Activated T-helper 1 cell treated with anti-CD3 and anti-CD28 coated beads, Interleukin-12 subunit alpha, Interleukin-12 subunit beta, Interleukin-2, Interleukin-4 antibody, amounts not matched to agents 30 ng/mL and 10 ng/mL and 1 ng/mL, durations not matched to agents 14 hours and 24 hours and 36 hours (primary cell): ENCODE measurements at places on chromosomes 5 and 9. TPM values are rescaled to one million over a fixed set of nuclear protein-coding genes. Genes with fewer than 3 reads are reported as not detected.

- no peak for DNase-seq
Observed at GRCh38 chr5:65172486-65173129, 309.1 kb downstream of the ADAMTS6 start.

Gene GCNT4
- 0.67 and 0.96 TPM in 2 replicates for total RNA-seq

Gene GDNF
- total RNA-seq = 0.36 and 0.44 TPM in 2 replicates

DNA sequence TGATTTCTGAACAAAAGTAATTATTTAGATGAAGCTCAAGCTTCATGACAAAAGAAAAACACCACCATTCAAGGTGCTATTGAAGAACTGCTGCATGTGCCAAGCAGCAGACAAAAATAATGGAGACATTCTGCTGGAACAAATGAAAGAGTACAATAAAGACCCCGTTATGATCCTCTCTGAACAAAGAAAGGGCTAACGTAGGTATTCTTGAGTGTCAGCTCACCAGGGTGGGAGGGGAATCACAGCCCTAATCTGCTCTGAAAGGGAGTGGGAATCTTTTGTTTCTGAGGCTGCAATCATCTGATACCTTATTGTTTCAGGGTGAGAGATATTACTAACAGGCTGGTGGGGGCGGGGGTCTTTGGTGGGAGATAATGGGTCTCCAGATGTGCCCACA, 15.4 kb downstream of the CEMIP2 start:
- DNase-seq = no peak

Gene TGFBI
- total RNA-seq = not detected in 2 replicates

Gene HSPA5
- 242 and 243 TPM in 2 replicates for total RNA-seq

DNA sequence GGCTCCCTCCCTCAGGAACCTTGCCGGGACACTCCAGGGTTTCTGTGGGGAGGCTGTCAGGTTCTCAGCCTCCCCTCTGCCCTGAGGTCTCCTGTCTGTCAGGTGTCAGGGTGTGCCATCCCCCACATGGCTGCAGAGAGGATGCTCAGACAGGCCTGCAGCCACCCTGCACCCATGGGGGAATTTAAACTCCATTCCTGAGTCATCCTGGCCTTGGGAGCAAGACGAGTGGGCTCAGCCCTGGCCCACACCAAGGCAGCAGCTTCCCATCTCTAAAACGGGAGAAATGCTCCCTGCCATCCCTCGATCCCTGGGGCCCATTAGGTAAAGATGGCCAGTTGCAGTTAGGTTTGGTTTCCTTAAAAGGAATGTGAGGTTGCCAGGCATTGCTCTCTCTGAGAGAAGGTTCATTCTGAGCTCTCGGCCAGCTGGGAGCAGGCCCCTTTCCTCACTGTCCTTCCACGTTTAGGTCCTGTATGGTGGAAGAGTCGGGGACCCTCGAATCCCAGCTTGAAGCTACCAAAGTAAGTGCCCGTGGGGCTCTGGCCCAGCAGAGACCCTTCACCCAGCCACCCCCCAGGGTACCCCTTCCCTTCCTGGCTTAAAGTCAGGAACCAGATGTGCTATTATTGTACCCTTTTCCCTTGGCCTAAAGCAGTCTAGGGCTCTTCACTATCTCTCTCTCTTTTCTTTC, 26.6 kb downstream of the DYNC2I2 start:
- no peak for DNase-seq

Gene LMX1B
- not detected in 2 replicates for total RNA-seq

Gene CA9
- 0.44 TPM in 1 of 2 replicates, not detected in the other for total RNA-seq

GRCh38 chr9:134897584-134898170, 17.1 kb downstream of the FCN2 start:
- no peak for DNase-seq

Gene MXD3
- total RNA-seq = 9.6 and 11.8 TPM in 2 replicates

- no peak for DNase-seq
Observed at GRCh38 chr5:126383246-126383645, 40.0 kb upstream of the GRAMD2B start.

DNA sequence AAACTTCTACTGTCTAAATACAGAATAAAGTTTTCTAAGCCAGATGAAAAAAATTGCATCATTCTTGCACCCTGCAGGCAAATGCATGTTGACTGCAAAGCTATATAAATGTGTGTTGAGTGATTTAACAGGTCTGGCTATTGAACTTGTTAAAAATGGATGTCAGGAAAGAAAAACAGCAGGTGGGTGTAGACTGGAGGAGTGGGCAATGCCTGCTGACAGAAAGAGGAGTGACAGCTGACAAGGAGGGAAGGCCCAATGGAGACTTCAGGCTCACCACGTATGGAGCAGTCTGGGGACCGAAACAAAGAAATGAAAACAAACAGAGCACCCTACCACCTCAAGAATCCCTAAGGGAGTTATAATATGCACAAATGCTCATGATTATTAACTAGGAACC, 127.8 kb downstream of the GRIA1 start:
- no peak for DNase-seq

GRCh38 chr5:114311968-114312367, 49.9 kb upstream of the KCNN2 start:
- DNase-seq = no peak

- no peak for DNase-seq
Observed at GRCh38 chr9:120545701-120546550, 34.0 kb downstream of the CDK5RAP2 start.

- no peak for DNase-seq
Observed at GRCh38 chr9:81629440-81629839, 59.9 kb downstream of the TLE1 start.

GRCh38 chr5:10701567-10702039, 59.4 kb downstream of the DAP start:
- no peak for DNase-seq

- no peak for DNase-seq
Observed at GRCh38 chr5:103433211-103433610, 129.4 kb downstream of the NUDT12 start.

DNA sequence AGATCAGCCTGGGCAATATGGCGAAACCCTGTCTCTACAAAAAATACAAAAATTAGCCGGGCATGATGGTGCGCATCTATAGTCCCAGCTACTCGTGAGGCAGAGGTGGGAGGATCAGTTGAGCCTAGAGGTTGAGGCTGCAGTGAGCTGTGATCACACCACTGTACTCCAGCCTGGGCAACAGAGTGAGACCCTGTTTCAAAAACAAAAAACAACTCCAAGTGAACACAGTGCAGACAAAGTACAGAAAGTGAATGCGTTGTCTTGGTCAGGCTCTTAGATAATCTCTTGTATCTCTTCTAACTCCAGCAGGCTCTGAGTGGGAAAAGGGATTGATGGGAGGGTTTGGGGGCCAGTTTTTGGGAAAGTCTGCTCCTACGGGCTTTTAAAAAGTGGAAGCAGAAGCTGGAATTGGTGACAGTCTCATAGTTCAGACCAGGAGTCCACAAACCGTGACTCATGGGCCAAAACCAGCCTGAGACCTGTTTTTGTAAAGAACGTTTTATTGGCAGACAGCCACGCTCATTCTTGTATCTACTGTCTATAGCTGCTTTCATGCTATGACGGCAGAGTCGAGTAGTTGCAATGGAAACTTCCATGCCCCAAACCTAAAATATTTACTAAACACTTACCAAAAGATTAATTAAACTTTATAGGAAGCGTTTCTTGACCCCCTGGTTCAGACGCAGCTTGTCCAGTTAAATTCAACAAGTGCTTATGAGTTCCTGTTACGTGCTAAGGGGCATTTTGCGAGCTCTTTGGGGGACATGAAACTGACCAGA, 32.9 kb downstream of the NDST1 start:
- no peak for DNase-seq

- no peak for DNase-seq
Observed at GRCh38 chr9:107547303-107547702, 57.7 kb upstream of the KLF4 start.

DNA sequence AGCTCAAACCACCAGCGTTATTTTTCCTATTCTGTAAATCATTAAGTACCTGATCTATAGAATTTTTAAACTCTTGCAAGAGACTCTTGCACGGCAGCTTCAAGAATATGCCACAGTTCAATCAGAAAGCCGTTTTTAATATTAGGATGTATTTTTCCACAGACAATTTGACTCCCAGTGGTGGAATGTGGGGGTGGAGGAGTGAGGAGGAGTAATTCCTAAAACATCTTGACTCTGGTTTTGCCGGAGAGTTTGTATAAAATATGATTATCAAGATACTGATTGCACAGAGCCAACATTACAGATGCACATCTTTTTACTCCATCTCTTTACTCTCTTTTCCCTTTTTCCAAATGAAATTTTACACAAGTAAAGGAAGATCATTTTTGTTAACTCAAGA, 288.3 kb downstream of the ENC1 start:
- DNase-seq = no peak

DNA sequence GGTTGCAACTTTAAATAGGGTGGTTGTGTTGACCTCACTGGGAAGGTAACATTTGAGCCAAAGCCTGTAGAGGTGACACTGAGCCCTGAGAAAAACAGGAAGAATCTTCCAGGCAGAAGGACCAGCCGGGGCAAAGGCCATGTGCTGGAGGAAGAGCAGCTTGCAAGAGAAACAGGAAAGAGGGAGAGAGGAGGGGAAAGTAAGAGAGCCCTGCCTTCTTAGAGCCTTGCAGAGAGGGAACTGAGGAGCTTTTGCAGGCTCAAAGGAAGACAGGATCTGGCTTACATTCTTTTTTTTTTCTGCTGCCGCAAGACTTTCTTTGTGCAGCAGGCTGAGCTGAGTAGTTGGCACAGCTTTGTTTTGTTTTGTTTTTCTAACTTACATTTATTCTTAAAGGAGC, 17.4 kb downstream of the C9orf153 start:
- DNase-seq = no peak

- no peak for DNase-seq
Observed at GRCh38 chr5:56759521-56760216, 55.7 kb upstream of the MAP3K1 start.

DNA sequence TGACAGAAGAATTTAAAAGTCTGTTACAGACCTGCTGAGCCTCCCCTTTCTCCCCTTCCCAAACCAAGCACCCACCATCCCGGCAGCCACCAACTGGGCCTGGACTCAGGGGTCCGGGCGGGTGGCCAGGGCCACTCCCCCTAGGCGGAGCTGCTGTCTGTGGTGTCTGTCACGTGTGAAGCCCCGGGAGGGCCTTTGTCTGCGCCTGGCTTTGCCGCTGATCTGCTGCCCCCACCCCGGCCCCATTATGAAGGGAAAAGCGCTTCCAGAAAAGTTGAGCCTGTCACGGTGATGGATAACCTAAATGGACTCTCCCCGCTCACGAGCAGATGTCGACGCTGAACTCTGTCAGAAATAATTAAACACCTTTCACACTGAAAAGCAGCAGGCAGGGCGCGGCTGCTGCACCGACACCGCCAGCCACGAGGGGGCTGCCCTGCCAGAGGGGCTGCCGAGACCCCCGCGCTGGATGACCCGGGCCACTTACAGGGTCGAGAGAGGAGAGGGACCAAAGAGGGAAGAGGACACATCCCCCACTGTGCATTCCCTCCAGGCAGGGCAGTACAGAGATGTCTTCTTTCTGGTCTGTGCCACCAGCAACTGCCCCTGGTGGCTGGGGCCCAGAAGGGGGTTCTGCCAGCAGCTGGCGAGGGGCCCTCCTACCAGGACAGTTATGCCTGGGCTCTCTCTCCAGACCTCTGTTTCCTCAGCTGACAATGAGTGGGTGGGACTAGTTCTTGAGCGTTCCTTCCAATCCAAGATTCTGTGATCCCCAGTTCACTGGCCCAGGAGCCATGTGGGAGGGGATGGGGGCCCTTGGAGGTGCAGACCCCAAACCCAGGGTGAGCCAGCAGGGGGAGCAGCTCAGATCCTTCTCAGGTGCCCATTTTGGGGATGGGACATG, 36.0 kb upstream of the BARHL1 start:
- DNase-seq = no peak

Gene OR4F3
- total RNA-seq = not detected in 2 replicates

DNA sequence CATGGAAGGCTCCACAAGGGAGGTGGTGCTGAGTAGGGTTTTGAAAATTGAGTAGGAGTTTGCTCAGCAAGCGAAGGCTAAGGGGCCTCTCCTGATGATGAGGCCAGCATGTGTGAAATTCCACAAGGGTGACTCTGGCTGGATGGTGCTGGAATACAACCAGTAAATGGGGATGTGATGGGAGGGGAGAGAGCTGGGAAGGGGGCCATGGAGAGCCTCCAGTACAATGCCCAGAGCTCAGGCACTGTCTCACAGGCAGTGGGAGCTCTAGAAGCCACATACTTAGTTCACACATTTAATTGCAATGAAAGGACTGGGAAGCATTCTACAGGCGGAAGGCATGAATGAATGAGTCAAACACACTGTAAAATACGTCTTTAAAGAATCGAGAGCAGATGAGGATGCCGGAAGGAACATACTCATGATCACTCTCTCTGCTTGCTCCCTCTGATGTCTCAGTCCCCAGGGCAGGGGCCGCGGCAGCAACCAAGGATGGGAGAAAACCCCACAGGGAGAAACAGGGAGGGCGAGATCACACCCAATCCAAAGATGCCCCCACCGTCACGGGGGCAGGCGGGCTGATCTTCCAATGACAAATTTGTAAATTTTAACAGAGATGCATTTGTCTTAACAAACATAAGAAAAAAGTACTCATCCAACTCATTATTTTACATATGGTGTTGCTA, 261.0 kb downstream of the NSG2 start:
- no peak for DNase-seq

Gene DIPK1B
- total RNA-seq = 0.47 and 0.88 TPM in 2 replicates

DNA sequence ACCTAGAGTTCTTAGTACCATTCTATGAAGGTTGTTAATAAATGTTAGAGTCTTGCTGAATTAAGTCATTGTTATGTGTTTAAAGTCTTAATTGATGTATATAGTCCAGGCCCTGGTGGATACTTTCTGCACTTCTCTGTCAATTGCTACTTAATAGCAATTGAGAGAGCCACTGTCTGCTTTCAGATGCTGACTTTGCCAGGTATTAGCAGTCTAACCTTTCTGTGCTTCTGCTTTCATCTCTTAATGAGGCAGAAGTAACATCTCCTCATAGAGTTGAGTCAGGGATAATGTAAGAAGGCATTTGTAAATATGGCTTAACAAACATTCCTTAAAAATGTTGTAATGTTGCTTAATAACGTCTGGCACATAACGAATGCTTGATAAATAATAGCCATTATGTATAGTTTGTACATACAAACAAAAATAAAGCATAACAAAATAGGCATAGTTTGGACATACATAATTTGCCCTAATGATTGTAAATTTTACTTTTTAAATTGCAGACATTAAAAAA, 28.3 kb downstream of the RASGRF2 start:
- DNase-seq = no peak

Gene SPATA31D3
- total RNA-seq = not detected in 2 replicates

DNA sequence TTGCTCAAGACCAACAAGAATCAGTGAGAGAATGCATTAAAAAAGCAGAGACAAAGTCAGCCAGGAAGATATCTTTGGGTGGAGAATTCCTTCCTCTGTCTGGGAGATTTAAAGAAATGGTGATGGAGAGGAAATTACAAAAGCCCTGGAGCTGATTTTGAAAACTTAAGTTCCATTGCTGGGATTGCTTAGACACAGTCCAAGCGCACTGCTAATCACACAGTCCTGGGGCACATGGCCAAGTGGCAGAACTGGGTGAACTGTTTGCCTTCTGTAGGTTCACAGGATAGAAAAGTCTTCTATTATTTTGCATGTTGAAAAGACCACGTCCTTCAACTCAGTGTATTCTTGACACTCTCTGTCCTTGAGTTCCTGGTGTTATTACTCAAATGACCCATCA, 284.9 kb upstream of the FBXL7 start:
- no peak for DNase-seq
